ENCODE measurements at places on chromosomes 16 and 17.
A peak's percentile ranks its signal among the peaks of the same experiment; 100 is the strongest.

DNA sequence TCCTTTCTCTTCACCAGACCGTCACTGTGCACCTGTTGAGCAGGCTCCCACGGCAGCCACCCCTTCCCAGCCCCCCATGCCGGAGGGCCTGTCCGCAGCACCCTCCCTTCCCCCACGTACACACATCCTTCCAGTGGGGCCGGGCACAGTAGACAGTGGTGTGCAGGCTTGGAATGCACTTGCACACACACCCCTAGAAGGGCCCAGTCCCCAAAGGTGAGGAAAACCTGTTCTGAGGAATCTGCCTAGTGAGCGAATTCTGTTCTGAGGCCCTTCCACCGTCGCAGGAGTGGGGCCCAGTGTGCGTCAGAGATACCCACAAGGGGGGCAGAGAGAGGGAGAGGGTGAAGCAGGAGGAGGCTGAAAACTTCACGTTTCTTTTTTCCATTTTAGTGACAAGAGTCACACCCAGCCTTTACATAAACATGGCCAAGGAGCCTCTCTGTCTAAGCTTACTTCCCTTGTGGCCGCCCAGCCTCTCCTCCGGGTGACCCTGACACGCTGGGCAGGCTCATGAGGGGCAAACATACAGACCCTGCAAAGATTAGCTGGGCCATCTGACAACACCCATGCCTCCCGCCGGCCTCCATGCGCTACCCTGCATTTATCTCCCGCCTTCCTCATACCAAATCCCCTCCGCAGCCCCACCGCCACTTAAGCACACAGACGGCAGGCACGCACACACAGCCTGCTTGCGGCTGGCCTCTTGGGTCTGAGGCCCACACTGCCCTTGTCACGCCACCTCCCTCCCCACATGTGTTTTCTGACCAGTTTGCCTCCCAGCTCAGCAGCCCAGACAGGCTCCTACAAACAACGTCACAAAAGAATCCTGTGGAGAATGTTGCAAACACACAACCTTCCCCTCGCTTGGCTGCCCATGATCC is 1.8 kb downstream of the ZBTB4 start:
- DNase-seq = peak; percentile 53

DNA sequence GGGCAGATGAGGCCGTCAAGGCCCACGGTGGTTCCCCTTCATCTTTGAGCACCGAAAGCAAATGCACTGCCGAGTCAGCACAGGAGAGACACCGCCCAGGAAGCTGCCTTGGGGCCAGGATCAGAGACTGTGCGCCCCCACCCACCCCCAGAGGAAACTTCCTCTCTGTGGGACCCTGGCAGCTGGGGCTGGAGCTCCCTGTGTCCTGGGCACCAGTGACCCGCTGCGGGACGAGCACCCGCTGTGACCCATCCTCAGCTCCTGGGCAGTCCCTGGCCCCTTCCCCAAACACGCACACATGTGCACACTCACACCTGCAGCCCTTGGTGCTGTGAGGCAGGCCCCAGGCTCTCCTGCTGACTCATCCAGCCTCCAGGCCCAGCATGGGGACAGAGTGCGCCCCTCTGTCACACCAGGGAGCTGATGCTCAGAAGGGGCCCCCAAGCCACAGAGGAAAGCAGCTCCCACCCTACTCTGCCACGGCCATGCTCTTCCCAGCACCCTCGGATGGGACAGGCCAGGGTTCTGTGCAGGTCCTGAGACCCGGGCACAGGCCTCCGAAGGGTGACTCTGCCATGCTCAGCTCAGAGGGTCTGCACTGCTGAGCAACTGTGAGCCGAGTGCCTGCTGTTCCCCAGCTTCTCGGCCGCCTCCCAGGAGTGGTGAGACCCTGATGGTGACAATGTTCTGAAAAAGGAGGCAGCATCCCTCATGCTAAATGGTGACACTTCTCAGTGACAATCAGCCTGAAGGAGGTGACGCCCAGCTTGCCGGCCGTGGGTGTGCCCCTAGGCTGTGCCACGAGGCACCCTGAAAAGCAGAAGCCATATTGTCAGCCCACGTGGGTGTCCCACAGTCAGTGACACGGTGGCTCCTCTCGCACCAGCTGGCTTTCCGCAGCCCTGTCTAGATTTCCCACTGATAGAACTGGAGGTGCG is 3.6 kb downstream of the PIEZO1 start:
- DNase-seq = no peak

DNA sequence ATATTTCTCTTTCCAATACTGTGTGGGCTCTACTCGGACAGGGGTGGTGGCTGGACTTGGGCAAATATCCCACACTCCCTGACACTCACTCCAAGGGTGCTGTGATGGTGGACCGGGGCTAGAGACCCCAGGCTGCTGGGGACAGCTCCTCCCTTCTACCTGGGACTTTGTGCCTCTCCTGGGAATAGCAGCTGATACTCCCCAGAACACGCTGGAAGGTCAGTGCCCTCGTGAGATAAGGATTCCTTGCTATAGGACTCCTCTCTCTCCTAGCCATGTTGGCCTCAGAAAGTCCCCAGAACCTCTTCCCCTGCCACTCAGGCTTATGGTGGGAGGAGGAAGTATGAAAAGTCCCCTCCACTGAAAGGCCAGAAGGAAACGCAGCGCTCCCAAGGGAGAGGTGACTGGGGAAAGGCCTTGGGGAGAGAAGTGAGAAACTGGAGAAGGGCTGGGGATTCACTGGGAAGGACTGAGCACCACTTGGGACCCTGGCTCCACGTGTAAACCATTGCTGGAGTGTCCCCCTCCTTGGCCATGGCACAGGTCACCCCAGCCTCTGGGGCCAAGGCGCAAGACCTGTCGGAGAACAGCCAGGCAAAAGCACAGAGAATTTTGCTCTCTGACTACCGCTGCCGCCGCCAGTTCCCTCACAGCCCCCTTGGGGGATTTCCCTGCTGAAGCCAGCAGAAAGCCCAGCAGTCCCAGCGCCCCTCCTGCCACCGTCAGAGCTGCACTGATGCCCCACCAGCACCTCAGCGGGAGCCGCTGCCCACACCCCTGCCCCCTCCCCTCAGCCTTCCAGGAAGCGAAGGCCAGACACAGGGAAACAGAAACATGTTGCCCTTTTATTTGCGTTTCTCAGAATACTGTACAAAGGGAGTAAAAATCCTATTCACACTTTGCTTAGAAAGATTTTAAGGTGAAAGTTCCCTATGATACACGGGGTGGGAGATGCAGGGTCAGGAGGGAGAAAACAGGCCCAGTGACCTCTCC is 2.1 kb upstream of the GSDMB start:
- DNase-seq = no peak

GRCh38 chr16:85028685-85029407 is 1.3 kb downstream of the KIAA0513 start:
- DNase-seq = peak; percentile 33

- no peak for DNase-seq
Observed at GRCh38 chr16:84652566-84652965, 4.3 kb downstream of the KLHL36 start.

GRCh38 chr17:75110234-75110937 is 617 bp downstream of the ARMC7 start:
- no peak for DNase-seq

DNA sequence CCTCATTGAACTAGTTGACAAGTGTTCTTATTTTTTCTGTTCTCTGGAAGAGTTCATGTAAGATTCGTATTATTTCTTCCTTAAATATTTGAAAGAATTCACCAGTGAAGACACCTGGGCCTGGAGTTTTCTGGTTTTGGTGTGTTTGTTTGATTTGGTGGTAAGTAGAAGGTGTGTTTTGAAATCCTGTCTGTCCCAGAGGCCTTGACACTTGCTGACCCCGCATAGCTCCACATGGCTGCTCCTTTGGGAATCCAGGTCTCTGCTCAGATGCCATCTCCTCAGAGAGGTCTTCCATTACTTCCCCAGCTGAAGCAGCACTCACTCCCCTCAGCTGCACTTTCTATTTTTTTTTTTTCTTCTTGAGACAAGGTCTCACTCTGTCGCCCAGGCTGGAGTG is 5.7 kb upstream of the NUP93 start:
- DNase-seq = no peak

DNA sequence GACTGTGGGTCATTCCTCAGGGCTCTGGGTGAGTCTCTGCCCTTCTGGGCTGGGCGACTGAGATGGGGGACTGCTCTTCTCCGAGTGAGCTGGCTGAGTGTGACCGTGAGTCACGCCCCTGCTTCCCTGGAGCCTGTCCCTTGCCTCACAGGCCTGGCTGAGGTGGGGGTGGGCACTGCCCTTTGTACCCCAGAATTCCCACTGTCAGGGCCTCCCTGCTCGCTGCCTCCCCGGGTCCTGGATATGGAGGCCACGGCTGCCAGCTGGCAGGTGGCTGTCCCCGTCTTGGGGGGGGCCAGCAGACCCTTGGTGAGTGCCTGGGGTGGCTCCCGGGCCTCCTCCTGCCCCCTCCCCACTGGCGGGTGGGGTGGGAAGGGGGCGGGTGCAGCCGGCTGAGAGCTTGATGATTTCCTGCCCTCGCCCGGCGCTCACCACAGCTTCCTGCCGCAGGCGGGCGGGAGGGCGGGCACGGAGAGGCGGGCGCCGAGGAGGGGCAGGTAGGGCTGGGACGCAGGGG is at the start of gene LAT:
Gene LAT, plus strand, starts transcription at position 434 of the 517 bp plus-strand sequence. CDS start 366 bp downstream, outside the sequence.
- no peak for DNase-seq
